ENCODE measurements at places on chromosomes 5 and 9. TPM values are rescaled to one million over a fixed set of nuclear protein-coding genes. Genes with fewer than 3 reads are reported as not detected.

GRCh38 chr9:76873056-76873792, 32.7 kb downstream of the PRUNE2 start:
- DNase-seq: no peak

DNA sequence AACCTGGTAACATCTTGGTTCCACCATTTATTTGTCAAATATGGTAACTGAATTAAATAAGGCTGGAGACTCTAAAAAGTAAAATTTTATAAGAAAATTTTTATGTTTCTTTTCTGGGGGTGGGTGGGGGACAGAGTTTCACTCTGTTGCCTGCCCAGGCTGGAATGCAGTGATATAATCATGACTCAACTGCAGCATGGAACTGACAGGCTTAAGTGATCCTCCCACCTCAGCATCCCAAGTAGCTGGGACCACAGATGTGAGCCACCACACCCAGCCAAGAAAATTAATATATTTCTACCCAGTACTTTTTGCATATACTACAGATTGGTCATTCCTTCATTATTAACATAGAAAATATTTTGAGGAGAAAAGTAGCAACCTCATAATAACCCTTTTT, 216.9 kb downstream of the DEPDC1B start:
- DNase-seq: no peak

DNA sequence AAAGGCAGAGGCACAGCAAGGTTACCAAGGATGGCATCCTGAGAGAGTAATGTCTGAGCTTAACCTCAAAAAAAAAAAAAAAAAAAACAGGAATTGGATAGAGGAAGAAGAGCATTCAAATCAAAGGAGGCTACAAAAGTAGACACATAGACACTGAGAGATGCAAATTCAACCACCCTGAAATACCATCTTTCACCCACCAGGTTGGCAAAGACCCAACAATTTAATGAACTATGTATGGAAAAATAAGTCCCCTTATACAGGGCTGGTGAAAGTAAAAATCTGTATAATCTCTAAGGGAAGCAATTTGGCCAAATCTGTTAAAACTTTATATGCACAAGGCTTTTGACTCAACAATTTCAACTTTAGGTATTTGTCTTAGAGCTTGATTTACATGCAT, 4.9 kb downstream of the NADK2 start:
- DNase-seq: no peak

GRCh38 chr9:23412046-23412445, 414.0 kb downstream of the ELAVL2 start:
- no peak for DNase-seq

- peak; percentile 14 for DNase-seq
Measured at GRCh38 chr5:168227973-168228615, 63.4 kb upstream of the WWC1 start.

GRCh38 chr9:120117081-120117480, 462.9 kb downstream of the CDK5RAP2 start:
- DNase-seq: no peak

DNA sequence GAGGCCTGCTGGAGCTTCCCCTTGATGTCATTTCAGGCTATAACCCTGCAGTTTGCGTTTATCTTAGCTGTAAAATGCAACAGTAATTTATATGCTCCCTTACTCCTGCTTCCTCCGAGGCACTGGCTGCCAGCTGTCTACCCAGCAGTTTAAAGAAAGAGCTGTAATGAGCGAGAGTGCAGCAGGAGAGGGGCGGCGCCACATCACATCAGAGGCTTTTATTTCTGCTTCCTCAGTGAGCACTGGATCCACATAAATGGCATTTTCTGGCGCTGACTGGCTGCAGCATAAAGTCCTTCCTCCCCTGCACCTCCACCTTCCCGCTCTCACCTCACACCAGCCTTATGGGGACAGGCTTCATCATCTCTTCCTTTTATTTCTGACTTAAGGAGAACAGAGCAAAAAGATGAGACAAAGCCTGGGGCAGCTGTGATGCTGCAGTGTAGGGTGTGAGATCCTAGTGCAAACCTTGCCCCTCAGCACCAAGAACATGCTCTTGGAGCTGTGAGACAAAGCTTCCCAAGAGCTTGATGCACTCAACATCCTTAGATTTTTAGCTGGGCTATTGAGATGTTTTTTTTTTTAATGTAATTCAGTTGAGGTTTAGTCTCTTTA, 829.6 kb upstream of the ZNF608 start:
- no peak for DNase-seq

- DNase-seq: no peak
Measured at GRCh38 chr9:120689860-120690259, 24.4 kb downstream of the MEGF9 start.

- DNase-seq: no peak
Measured at GRCh38 chr5:127092690-127093089, 19.4 kb upstream of the C5orf63 start.

- no peak for DNase-seq
Measured at GRCh38 chr9:71678999-71679398, 89.3 kb downstream of the CEMIP2 start.

GRCh38 chr5:82312373-82312856, 34.3 kb upstream of the RPS23 start:
- peak; percentile 25 for DNase-seq

DNA sequence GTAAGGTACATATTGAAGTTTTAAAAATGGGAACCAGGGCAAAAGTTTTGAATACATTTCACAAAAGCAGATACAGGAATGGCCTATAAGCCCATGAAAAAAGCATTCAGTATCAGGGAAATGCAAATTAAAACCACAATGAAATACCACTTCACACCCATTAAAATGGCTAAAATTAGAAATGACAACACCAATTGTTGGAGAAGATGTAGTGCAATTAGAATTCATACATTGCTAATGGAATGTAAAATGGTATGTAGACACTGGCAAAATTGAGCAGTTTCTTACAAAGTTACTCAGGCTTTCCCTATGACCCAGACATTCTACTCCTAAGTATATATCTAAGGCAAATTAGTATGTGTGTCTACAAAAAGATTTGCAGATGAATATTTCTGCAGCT, 34.2 kb downstream of the CDC14B start:
- no peak for DNase-seq

DNA sequence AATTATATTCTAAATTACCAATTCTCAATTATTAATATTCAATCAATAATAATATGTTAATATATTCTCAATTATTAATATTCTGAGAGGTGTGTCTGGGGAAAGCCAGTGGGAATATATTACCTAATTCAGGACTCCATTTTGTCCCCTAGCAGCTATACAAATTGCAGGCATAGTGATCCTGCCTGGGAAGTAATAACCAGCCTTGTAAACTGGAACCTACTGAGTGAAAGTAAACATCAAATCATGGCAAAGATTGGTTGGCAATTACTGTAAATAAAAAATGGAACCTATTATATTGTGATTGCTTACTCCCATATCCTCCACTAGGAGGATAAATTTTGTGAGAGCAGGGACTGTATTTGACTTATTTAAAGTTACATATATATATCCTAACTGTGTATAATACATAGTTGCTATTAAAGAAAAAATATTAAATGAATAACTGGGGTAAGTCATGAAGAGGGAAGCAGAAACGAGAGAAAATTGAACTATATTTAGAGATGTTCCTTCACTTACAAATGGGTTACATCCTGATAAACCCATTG, 150.5 kb upstream of the ELL2 start:
- no peak for DNase-seq

DNA sequence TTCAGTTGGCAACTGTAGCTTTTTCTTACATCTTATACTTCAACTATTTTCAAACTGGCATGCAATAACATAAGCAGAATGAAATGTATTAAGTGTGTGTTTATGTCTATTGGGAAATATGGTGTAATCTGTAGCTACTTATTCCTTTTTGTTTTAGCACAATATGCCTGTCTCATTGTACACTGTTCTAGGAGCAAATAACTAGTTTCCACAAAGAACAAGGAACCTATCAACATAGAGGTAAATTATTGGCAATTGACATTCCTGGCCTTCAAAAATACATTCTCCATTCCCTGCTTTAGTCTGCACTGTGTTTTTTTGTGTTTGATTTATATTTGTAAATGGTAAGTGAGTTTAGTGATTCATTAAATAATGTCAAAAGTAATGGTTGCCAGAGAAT, 75.7 kb downstream of the FBXL7 start:
- DNase-seq: no peak

- DNase-seq: no peak
Measured at GRCh38 chr5:140324041-140324600, 21.2 kb upstream of the PFDN1 start.

GRCh38 chr5:133970325-133970909, 2.0 kb upstream of the C5orf15 start:
- DNase-seq: no peak

DNA sequence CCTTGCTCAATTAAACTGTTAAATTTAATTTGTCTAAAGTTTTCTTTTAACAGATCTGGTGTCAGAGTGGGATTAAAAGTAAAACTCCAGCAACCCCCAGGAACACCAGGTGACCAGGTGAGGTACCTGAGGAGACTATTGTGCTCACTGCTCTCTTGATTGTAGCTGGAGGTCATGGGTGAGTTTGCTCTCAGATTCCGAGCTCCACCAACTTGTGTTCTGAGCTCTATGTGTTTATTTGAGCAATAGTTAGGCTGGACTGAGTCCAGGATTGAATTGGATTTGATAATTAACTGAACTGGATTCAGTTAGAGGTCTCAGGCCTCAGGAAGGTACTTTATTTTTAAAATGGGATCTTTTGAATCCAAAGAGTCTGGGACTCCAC, 17.9 kb upstream of the SCGB3A2 start:
- DNase-seq: no peak

DNA sequence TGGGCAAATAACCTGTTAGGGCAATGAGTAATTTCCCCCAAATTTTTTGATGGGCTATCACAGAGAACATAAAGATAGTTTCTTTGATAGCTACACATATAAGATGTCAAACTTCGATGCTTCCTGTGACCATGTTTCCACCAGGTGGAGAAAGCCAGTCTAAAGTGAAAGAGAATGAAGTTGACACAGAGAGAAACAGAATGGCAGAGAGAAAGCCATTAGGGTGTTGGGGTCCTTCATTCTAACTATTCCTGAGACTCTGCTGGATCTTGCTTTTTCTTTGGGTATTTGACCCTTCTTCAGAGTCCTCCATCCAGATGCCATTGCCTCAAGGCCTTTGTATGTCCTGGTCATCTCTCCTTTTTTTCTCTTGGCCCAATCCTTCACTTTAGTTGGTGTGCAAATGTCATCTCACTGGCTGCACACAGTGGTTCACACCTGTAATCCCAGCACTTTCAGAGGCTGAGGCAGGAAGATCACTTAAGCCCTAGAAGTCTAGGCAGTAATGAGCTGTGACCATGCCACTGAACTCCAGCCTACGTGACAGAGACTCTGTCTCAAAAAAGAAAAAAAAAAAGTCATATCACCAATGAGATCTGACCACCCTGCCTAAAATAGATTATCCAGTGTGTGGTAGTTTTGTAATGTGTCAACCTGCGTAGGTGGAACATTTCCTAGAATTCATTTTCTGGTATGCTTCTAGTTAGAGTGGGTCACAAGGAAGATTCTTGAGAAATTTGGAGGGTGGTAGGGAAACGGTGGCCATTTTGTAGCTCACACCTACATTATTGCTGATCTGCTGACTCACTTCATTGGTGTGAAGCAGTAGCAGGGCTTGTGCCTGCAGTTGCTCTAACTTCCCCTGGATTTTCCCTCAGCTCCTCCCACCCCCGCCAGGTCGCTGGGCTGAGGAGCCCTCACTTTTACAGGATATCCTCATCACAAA, 20.8 kb upstream of the KIF2A start:
- DNase-seq: peak; percentile 69

GRCh38 chr5:78473751-78474150, 113.3 kb downstream of the SCAMP1 start:
- DNase-seq: no peak

DNA sequence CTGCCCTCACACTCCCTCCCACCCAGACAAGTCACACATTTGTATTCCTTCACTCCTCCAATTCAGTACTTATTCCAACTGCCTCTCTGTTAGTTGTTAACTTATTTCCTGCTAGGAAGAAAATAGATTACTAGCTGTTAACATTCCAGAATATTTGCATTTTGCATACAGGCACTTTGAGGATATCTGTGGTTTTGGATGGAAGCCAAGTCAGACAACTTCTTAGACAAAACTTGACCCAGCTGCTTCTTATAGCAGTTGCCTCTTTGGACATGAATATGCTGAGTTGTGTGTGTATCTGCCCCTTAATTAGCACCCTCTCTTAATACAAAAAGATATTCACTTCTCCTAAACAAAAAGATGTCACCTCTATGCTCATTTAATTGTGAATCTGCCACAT, 1280.6 kb upstream of the ACO1 start:
- DNase-seq: no peak

DNA sequence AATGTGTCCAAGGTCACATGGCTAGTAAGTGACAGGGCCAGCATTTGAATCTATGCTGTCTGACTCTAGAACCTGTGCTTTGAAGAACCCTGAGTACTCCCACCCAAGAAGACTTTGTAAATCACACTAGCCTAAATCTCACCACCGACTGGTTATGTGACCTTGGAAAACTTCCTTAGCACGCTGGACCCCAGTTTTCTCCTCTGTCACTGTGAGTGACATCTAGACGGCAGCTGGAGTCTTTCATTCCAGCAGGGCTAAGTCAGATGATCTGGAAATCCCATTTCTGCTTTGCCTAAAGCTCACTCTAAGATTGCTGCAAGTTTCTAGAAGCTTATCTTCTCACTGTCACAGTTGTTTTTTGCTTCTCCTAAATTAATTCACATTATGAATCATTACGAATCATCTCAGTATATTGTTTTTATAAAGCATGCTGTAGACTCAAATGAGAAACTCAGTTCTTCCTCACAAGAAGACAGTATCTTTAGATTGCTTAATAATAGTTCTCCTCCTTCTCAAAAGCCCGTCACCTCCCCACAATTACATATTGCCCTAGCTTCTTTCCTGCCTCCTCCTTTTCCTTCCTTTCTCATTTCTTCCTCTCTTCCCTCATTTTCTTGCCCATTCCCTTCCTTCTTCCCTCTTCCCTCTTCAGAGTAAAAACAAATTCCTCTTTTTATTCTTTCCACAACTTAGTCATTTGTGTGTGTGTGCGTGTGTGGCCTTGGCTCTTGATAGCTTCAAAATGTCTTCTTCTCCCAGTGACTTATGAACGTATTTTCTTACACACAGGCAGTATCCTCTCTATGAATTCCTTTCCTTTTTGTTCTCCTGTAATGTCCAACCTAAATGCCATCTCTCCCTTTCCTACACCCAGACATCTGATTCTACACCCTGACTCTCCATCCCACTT, 16.8 kb downstream of the ALDOB start:
- no peak for DNase-seq

DNA sequence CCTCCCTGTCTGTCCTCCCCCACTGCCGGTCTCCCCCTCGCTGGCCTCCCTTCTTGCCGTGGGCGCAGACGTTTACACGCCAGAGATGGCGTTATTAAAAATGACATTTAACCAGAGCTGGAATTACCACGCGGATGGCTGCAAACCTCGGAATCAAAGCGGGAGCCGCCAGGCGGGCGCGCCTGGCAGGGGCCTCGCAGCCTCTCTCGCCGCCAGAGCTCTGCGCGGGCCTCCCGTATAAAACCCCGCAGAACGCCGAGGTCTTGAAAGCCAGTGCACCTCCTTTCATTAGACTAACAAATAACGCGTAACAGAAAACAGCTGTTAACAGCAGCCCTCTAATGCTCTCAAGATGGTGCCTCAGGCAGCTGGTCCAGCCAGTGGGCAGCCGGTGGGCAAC, 10.2 kb downstream of the PRRX2 start:
- no peak for DNase-seq

MTRR gene
- 83.0 TPM for total RNA-seq

GPR21 gene
- 0.88 TPM for total RNA-seq

PGM5 gene
- not detected for total RNA-seq

CCNO gene
- 0.10 TPM for total RNA-seq

TAF11L5 gene
- total RNA-seq: not detected

TXN gene
- 422 TPM for total RNA-seq

CCDC187 gene
- not detected for total RNA-seq

EIF4E1B gene
- total RNA-seq: not detected

FOXI1 gene
- total RNA-seq: not detected

ADAMTSL1 gene
- not detected for total RNA-seq

DPM2 gene
- 70.2 TPM for total RNA-seq

SETX gene
- total RNA-seq: 49.6 TPM
